ENCODE measurements at places on chromosomes 12 and 14.

- DNase-seq: no peak
Measured at GRCh38 chr12:3148366-3149000, 71.3 kb downstream of the TSPAN9 start.

DNA sequence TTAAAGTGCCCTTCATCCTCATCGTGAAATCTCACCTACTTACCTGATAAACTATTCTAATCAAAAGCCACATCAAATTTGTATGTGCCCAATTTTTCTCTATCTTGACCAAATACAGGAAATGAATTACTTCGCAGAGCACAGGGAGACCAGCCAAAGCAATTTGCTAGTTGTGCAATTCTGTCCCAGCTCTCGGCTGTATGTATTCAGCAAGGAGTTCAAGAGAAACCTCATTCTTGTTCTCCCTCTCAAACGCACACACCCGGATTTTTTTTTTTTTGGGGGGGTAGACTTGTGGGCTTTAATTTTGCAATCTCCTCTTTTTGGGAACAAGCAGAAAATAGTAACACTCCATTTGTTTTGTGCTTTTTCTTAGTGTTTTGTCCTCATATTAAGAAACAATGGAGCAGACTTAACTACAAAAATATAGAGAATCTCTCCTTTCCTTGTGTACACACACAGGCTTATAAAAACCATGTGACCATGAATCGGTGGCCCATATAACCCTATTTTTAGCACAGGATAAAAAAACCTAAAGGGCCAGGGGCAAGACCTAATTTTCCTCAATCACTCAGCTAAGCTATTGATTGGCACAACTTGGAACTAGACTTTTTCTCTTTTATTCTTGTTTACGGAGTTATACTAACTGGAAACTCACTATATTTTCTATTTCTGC is 64.2 kb downstream of the MBIP start:
- DNase-seq: no peak

DNA sequence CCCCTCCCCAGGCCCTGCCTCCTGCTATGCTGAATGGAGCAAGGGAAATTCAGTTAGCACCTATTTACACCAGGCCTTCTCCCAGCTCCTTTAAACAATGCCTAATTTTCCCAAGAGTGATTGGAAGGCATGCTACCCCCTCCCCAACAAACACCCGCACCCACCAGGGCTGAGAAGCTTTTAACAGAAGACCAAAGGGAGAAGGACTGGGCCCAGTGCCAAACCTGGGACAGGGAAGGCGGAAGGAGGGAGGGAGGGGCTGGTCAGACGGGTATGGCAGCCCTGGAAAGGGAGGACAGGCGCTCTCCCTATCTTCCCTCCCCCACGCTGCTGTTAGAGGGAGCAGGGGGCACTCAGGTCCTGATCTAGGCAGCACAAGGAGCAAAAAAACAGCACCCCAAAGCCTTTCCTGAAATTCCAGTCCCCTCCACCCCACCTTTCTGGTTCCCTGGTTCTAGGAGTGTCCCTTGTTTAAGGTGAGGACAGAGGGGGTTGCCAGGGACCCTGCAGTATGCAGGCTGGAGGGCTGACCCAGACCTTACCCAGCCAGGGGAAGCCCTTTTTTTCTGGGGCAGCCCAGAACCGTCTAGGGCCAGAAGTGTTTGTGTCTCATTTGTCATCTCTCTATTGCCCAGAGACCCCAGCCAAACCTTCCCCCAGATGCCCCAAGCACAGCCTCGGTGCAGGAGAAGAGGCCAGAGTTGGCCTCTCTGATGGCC is 2.4 kb upstream of the KRT8 start:
- DNase-seq: no peak

- DNase-seq: no peak
Measured at GRCh38 chr14:51780006-51780692, 80.3 kb upstream of the GNG2 start.

GRCh38 chr12:89216211-89216952 is 135.9 kb downstream of the DUSP6 start:
- no peak for DNase-seq

DNA sequence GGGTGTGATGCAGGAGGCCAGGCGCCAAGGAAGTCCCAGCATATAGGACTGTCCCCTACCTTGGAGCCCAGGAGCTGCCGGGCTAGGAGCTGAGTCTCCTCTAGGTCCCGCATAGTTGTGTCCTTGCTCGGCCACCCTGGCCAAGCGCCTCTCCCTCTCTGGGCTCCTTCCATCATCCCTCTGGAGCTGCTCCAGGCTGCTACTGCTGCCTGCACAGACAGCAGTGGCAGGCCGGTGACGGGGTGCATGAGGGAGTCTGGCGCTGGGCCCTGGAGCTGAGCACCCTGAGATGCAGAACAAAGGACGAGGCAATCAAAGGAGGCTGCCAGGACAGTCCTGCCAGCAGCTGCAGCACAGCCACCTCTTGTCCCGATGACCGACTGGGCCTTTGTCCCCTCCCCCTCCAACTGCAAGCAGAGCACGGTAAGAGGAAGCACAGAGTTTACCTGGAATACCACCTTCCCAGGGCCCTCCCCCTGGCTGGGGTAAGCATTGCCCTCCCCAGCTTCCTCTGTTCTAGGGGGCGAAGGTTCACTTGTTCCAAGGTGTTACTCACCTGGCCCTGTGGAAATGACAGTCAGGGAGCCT is 10.4 kb downstream of the DTX1 start:
- DNase-seq: no peak
